ENCODE measurements at places on chromosomes 5 and 9.

DNA sequence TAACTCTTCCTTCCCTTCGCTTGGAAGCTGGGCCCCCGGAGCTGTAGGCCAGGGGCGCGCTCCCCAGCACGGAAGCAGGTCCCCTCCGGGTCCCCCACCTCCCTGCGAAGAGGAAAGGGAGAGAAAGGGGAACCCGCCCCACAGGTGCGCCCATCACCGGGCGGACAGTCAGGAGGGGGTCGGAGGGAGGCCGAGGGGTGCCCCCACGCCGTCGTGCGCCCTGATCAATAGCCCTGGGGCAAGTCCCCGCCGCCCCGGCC is 793 bp downstream of the AGPAT2 start:
- DNase-seq, result no peak

GRCh38 chr9:132287256-132287760 is 67.5 kb downstream of the SETX start:
- no peak for DNase-seq

- no peak for DNase-seq
These were observed 67.9 kb downstream of the VCAN start for GRCh38 chr5:83539463-83539790.

DNA sequence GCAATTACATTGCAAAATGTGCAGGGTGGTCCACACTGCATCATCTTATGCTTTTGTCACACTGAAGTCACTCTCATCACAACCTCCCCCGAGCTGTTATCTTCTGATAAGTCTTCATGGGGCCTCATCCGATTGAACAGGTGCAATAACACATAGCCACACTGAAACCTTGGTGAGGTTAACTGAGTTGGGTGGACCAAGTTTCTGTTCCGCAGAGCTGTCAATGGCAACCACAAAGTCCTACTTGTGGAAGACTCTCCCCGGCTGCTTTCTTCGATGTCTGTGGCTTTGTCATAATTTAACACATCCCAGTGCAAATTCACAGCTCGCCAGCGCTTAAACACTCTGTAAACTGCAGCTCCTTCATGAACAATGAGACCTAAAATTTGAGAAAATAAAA is 112.2 kb downstream of the MARCHF11 start:
- DNase-seq, result no peak

DNA sequence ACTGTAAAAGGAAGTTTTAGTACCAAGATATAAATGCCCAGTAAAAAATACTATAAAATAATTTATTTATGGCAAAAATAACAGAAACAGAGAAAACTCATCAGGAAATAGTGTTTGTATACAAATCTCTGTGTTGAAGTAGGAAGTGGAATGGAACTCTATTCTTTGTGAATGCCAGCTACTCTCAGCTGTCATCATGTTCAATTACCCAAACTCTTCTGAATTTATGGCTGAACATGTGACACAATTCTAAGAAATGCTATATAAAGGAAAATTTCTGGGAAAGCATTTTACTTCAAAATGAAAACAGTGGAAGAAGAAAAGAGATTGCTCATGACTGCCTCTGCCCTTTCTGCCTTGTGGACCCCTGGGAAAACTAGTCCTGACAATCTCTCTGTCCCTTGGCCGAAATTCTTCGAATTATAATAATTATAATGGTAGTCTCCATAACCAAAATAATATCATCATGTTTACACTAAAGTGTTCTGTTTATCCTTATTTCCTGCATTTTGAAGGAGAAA is 522.3 kb upstream of the ST8SIA4 start:
- no peak for DNase-seq

DNA sequence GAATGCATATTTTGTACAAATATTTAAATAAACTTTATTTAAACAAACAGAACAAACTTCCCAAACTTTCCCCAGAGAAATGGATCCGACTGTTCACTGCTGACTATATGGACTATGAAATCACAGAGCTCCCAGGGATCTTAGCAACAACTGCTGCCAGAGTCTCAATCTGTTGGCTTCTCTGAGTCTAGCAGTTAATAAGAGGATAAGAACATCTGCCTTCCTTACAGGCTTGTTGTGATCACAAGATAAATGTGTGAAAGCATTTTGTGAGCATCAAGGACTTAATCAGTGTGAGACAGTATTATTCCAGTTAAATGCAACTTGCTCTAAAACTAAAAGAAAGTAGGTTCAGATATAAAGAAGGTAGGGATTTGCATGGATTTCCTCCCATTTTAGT is 31.4 kb upstream of the MYOT start:
- DNase-seq, result no peak

- no peak for DNase-seq
These were observed 19.0 kb upstream of the C1QTNF3 start for GRCh38 chr5:34061993-34062392.

DNA sequence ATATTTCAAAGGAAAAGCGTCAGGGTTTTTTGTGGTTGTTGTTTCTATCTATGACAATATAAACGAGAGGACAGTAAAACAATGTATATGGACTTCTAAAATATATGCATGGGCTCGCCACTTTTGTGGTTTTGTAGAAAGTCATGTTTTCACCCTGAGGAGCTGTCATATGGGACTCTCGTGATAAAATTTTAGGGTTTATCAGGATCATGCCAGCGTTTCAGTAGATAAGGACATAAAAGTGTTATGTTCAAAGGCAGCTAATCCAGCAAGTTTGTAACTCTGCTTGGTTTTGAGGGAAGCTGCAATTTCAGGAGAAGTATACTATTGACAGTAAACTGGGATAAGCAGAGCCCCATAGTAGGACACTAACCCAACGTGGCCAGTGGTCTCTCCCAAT is 120.3 kb downstream of the CDC42SE2 start:
- no peak for DNase-seq

GRCh38 chr5:78738693-78739300 is 90.2 kb upstream of the LHFPL2 start:
- no peak for DNase-seq

DNA sequence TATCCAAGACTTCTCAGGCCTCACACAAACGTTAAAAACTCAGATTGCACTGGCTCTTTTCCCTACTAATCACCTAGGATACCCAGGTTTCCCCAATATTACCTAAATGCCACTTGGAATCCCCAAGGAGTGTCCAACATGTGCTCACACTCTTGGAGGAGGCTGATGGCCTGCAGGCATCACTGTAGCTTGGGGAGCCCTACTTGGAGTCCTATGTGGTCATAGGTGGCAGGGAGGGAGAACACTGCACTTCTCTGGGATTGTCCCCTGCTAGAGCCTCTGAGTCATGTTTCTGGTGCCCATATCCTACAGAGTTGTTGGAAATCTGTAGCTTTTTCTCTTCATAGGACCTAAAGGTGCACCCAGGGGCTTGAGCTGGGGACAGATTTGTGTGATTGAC is 433.7 kb downstream of the ARHGEF28 start:
- DNase-seq, result no peak

GRCh38 chr9:32832346-32832745 is 49.0 kb downstream of the TMEM215 start:
- no peak for DNase-seq

- DNase-seq, result no peak
These were observed 290.6 kb downstream of the PIK3R1 start for GRCh38 chr5:68505917-68506860.

GRCh38 chr5:61256474-61256873 is 75.6 kb upstream of the ZSWIM6 start:
- no peak for DNase-seq

GRCh38 chr9:5529683-5530221 is 19.4 kb downstream of the PDCD1LG2 start:
- no peak for DNase-seq

DNA sequence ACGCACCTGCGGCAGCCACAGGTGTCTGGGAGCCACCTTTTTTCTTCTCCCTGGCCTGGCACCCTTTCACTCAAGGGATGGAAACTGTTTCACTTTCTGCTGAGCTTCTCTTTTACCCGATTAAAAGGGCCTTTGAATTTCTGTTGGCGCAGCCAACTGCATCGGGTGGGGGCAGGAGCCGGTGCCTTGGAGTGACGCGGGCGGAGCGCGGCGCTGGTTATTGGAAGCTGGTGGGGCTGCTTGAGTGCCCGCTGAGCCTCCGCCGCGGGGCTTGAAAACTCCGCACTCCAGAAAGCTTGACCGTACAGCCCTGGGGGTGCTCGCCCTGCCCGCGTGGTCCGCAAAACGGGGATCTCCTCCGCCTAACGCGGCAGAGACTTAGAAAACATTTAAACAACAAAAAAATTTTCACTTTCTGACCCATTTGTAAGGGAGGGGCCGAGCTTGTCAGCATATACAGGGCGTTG is 52.0 kb upstream of the TJP2 start:
- no peak for DNase-seq

- DNase-seq, result peak; percentile 19
These were observed 368.4 kb upstream of the CCNH start for GRCh38 chr5:87780831-87781760.

DNA sequence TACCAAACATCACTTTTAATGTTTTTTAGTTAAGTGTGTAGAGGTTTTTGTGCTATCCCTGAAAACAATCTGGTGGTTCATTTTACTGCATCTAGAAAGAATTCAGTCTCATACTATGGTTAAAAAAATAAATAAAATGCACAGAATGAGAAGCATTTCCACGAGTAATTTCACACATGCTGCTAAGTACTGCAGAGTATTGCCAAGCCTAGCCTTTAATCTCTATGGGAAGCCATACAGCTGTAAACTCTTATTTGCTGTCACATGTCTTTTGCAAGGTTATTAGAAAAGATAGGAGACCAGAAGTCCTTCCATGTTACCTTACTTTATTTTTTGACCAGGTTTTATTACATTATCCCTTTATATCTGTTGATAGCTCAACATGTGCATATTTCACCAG is 37.6 kb upstream of the MAN2A1 start:
- no peak for DNase-seq

GRCh38 chr5:74251141-74252035 is 389.1 kb downstream of the ENC1 start:
- DNase-seq, result no peak

DNA sequence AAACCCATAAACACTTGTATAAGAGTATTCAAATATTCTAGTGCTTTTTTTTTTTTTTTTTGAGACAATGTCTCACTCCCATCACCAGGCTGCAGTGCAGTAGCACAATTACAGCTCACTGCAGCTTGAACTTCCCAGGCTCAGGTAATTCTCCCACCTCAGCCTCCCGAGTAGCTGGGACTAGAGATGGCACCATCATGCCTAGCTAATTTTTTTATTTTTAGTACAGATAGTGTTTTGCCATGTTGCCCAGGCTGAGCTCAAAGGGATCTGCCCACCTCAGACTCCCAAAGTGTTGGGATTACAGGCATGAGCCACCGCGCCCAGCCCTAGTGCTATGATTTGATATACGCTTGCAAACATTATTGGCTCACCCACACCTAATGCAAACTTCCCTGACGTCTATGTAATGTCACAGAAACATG is 11.8 kb downstream of the IL6ST start:
- no peak for DNase-seq

GRCh38 chr9:72680593-72681282 is 159.3 kb downstream of the TMC1 start:
- DNase-seq, result no peak

GRCh38 chr5:173413471-173413982 is 85.3 kb upstream of the STC2 start:
- DNase-seq, result no peak

- peak; percentile 27 for DNase-seq
These were observed 29.5 kb upstream of the LHFPL2 start for GRCh38 chr5:78677777-78678668.

DNA sequence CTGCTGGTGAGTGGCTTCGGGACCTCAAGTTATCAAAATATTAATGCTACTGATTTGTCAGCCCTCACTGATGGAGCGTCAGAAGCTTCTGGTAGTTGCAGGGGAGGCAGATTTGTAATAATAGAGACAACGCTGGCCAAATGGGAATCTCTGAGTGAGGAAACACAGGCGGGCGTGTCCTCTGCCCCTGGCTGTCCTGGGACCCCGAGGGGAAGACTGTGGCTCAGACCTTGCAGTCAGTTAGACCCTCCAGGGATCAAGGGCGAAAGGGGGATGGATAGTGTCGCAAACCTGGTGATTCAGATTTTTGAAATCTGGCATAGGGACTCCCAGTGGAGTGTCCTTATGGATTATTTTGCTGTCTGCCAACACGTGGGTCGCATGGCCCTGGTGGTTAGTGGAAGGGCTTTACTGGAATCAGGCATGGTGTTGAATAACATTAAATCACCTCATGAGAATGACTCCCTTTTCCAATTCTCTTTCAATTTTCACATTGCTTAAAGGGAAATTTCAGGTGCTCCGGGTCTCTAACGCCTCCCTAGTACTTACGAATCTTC is 35.1 kb upstream of the NTNG2 start:
- no peak for DNase-seq

GRCh38 chr5:62124266-62124665 is 181.7 kb upstream of the KIF2A start:
- no peak for DNase-seq

- DNase-seq, result no peak
These were observed 354 bp downstream of the NCBP1 start for GRCh38 chr9:97633859-97634490.

GRCh38 chr9:92635760-92636159 is 34.2 kb downstream of the IPPK start:
- no peak for DNase-seq

DNA sequence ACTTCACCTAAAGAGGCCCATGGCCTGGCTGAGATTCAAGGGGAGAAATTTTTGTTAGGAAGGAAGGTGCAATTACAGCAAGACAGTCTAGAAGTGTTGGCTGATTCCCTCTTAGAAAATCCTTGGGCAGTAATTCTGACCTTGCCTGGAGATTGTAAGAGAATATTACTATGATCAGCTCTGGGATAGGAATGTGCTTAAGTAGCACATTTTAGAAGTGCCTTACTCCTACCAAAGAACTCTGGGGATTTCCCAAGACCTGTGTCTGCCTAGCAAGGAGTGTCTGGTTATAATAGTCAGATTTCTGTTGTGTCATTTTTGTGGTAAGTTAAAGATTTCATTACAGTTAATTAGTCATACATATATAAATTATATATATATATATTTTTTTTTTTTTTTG is 52.3 kb downstream of the NLN start:
- DNase-seq, result no peak
